ENCODE measurements at places on chromosomes 5 and 9.
A peak's percentile ranks its signal among the peaks of the same experiment; 100 is the strongest.

- DNase-seq, result no peak
These were observed 59.9 kb downstream of the ROPN1L start for GRCh38 chr5:10501554-10502075.

DNA sequence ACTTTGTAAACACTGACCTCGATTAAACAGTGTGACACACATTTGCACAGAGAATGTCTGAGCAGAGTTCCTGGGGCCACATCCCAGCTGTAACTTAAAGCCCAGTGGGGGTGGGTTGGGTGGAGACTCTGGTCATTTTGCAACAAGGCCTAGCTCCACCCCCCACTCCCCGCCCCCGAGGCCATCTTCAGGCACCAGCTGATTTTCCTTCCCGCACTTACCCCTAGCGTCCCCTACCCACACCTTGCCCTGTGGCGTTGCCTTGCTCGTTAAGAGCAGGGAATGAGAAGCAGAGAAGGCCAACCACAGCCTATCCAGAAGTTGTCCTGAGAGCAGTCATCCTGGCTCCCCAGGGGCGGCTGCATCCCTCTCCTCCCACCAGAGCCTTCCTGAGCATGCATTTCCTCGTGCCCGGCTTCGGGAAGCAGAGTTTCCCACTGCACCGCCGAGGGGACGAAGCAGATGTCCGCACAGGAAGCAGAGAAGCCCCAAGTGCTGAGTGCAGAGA is 101.7 kb upstream of the SARDH start:
- no peak for DNase-seq

- DNase-seq, result no peak
These were observed 492.2 kb downstream of the ENC1 start for GRCh38 chr5:74148321-74148720.

DNA sequence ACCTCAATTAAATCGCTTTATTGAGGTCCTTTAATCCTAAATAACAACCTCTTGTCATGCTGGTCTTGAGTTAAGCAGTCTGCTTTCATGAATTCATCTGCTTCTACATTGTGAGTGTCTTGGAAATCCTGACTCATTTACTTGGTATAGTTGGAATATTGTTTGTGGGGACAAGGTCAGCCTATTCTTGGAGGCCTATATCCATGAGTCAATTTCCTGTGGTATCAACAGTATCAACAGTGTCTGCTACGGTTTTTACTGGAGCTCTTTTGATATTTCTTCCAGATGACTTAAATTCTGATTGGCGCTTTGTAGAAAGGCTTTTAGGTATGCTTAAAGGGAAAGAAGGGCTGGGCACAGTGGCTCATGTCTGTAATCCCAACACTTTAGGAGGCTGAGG is 71.2 kb upstream of the PARP8 start:
- no peak for DNase-seq

GRCh38 chr5:152142840-152143469 is 218.3 kb upstream of the GLRA1 start:
- DNase-seq, result peak; percentile 46

DNA sequence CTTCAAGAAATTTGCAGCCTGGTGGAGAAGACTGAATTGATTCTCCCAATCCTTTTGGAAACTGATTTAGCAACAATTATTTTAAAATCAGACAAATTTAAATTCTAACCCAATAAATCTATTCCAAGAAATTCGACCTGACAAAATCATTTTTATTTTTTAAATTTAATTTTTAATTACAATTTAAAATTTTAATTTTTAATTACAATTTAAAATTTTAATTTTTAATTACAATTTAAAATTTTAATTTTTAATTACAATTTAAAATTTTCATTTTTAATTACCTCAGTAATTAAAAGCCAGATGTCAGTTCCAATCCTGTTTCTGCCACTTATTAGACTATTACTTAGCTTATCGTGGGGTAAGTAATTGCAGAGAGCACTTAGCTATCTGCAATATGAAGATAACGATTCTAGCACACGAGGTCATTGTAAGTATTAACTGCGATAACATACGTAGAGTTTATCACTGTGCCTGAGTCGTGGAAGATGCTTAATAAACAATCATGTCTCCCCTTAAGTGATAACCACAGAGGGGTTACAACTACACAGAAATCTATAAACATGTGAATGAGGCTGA is 346.4 kb upstream of the SLC24A2 start:
- DNase-seq, result no peak

DNA sequence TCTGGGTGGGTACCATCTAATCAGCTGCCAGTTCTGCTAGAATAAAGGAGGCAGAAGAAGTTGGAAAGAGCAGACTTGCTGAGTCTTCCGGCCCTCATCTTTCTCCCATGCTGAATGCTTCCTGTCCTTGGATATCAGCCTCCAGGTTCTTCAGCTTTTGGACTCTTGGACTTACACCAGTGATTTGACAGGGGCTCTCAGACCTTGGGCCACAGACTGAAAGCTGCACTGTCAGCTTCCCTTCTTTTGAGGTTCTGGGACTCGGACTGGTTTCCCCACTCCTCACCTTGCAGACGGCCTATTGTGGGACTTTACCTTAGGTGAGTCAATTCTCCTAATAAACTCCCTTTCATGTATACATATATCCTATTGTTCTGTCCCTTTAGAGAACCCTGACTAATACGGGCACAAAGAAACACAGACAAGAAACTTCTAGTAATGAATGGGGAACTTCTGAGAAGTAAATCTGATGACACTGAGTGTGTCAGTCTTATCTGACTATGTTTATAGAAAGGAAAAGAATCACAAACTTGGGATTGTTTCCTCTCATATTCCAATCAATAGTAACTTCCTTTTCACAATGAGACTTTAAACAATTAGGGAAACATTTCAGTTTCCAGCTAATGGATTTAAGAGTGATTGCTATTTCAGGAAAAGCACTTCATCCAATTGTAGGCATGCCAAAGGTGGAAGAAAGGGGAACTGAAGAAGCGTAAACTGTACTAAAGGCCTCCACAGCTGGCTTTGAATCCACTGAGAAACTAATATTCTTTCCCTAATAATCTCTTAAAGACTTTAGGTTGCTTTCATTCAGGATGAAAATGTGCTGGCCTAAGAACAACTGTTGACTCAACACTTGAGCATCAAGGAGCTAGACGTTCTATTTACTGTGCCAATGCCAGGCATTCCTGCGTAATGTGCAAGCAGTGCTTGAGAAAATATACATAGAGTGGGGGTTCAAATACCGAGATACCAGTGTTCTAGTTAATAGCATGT is 127.9 kb upstream of the PTGER4 start:
- DNase-seq, result peak; percentile 16

DNA sequence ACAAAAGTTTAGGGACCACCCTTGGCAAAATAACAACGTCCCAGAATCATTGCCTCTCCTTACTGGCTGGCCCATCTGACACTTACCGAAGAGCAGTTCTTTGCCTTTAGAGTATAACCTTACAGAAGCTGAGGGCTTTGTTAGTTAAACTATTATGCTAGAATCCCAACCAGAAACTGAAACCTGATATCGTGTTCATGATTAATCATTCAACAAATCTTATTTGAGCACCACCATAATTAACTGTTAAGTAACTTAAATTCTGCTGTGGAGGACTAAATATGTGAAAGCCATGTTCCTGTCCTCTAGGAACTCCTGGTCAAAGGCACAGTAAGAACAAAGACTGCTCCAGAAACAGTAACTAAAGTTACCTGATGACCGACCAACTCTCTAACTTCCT is 104.9 kb downstream of the ARL15 start:
- no peak for DNase-seq

DNA sequence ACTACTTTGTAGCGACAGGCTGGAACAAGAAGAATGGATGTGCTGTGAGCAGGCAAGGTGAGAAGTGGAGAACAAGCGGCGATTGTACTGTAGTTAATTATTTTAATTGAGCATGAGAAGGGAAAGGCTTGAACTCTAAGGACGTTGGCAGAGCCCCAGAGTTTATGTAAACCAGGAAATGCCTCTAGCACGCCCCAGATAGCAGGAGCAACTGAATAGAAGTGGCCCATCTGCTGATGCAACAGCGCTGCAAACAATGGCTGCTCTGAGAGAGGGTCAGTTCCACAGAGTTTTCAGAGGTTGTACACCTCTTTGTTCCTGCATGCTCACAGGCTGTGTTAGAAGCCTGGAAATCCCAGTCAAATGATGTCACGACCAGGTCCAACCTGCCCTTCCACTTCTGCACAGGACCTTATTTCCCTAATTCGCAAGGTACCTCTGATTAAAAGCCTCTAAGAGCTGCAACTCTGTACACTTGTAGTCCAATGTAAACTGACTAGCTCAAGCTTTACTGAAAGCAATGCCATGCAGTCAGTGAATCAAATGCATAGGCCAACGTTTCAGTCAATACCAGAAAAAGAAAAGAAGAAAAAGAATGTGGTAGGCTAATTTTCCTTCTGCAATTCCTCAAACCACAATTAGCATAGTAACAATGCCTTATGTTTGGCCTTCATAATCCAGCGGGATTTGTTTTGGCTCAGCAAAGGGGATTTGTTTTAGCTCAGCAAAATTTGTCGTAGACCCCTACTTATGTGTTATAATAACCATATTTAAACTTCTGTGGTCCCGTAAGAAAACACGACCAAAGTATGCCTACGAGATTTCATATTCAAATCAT is 119.6 kb upstream of the RETREG1 start:
- DNase-seq, result no peak

GRCh38 chr9:136539427-136540421 is 6.1 kb downstream of the NOTCH1 start:
- DNase-seq, result peak; percentile 94

GRCh38 chr9:11320989-11321388 is 708.2 kb upstream of the PTPRD start:
- no peak for DNase-seq

DNA sequence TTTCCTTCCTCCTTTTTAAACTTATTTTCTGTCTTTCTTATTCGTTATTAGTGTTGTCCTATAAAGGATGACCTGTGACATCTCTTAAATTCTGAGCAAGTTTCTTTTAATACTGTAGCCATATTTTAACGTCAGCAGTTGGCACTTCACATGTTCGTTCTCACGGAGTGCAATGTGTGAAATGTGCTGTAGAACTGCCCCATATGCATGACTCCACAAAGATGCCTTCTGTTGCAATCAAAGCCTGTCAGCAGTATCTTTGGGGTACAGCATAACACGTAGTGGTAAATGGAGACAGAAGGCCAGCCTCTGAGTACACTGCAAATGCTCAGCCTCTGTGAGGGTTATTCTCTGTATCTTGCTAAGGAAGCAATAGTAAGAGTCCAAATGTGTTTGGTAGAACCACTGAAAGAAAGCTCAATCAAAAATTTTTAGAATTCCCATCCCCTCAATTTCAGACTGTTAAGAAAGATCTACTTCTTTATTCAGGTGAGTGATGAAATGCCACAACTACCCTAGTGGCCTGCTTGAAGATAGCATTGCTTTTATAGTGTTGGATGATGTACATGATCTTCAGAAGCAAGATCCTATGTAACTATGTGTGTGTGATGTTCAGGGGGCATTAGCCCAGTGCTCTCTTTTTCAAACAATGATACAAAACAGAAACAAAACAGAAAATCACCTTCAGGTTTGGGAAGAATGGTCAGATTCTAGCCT is 277.7 kb downstream of the TMEM167A start:
- no peak for DNase-seq

- no peak for DNase-seq
These were observed 127.5 kb upstream of the RETREG1 start for GRCh38 chr5:16744164-16744880.

GRCh38 chr9:21854119-21854518 is 51.7 kb downstream of the MTAP start:
- DNase-seq, result no peak

GRCh38 chr9:124312290-124313265 is 54.8 kb downstream of the NEK6 start:
- DNase-seq, result no peak

DNA sequence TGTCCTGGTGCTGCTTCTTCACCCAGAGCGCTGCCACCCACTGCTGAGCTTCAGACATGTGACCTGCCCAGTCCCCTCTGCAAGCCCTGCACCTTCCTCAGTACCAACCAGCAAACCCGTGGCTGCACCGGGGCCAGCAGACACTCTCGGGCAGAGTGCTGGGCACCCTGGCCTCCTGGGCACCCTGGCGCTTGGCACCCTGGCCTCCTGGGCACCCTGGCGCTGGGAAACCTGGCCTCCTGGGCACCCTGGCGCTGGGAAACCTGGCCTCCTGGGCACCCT is 31.7 kb upstream of the SLC12A7 start:
- no peak for DNase-seq

GRCh38 chr5:172534229-172535107 is 80.1 kb upstream of the SH3PXD2B start:
- DNase-seq, result no peak

- DNase-seq, result peak; percentile 24
These were observed 26.4 kb downstream of the PDCD1LG2 start for GRCh38 chr9:5536684-5537083.

DNA sequence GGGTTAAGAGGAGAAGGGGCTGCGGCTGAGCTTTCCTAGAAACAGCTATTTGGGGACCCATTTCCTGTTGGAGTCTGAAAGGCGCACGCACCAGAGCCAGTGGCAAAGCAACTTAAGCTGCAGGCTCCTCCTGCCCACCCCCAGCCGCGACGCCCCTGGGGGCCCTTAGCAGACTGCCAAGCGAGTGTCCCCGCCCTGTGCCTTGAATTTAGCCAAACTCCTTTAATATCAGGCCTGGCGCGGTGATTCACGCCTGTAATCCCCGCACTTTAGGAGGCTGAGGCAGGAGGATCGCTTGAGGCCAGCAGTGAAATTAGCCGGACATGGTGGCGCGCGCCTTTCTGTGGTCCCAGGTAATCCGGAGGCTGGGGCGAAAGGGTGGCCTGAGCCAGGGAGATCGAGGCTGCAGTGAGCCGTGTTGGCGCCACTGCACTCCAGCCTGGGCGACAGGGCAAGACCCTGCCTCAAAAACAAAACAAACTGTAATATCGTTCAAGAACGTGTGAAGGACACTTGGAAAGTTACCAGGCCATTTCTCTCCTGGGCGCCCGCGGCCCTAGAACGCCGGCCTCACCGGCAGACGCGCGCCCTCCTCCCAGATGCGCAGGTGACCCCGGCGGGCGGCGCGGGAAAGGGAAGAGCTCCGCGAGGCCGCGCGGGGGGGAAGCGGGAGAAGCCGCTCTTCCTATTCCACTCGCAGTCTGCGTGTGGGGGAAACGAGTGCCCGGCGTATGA is 1.0 kb upstream of the F2R start:
- peak; percentile 86 for DNase-seq

DNA sequence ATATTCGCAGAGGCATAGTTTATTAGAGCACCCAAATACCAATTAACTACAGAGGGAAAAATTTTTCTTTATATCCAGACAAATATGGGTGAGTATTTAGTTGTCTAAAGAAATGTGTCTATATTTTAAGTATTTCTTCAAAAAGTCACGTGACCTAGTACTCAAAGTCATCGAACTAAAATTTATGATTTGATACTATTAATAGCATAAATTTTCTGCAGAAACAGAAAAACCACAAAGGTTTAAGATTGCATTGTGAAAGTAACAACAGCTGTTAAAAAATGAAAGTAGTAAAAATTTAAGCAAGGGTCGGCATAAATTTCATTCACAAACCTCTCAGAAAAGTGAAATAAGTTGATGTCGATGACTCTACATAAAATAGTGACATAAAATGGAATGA is 323.9 kb upstream of the RORB start:
- no peak for DNase-seq

DNA sequence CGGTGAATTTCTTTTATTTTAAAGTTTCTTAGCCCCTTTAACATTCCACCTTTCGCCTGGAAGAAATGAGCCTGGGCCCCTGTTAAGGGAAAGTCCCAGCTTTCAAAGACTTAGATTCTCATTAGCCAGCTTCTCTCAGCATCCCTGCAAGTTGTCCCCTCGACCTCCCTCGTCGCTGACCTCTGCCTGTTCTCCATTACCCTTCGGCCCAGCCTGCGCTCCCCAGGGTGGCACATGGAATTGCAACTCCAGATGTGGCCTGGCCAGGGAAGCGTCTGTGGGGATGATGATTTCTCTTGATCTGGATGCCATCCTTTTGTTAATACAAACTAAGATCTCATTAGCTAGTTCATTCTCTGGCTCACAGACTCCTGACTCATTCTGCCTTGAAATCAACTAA is 43.4 kb upstream of the FANCC start:
- no peak for DNase-seq

All from KBM-7 (cell line).